ENCODE measurements at places on chromosomes 7 and 10.

DNA sequence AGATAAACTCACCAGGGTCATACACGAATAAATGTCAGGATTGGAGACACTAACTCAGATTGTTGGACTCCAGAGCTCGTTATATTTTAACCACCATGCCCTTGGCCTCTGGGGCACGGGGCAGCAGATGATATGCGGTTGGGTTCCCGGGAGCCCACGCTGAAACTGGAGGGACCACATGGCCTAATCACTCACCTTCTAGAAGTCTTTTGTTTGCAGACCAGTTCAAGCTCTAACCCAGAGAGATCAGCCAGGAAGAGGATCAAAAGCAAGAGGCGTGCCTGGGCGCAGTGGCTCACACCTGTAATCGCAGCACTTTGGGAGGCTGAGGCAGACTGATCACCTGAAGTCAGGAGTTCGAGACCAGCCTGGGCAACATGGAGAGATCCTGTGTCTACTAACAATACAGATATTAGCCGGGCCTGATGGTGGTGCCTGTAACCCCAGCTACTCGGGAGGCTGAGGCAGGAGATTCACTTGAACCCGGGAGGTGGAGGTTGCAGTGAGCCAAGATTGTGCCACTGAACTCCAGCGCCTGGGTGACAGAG is 42.6 kb upstream of the ECHDC3 start:
- DNase-seq = no peak

- DNase-seq = peak; percentile 85
These were observed 142.4 kb downstream of the CUBN start for GRCh38 chr10:16987206-16987621.

DNA sequence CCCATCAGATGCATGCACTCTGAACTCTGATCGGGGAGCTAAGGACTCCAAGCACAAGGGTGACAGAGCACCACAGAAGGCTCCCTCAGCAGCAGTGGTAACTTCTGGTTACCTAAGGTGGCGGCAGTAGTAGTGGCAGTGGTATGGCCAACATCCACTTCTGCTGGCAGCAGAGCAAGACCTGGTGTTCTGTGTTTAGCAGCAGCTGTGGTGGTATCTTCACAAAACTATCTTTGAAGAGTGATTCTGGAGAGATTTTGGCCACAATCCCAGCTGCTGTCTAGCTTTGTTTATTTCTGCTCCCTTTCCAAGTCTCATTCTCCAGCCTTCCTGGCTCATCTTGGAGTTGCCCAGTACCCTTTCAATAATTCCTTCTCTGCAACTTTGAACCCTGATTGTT is 102.4 kb upstream of the LRGUK start:
- DNase-seq = no peak

DNA sequence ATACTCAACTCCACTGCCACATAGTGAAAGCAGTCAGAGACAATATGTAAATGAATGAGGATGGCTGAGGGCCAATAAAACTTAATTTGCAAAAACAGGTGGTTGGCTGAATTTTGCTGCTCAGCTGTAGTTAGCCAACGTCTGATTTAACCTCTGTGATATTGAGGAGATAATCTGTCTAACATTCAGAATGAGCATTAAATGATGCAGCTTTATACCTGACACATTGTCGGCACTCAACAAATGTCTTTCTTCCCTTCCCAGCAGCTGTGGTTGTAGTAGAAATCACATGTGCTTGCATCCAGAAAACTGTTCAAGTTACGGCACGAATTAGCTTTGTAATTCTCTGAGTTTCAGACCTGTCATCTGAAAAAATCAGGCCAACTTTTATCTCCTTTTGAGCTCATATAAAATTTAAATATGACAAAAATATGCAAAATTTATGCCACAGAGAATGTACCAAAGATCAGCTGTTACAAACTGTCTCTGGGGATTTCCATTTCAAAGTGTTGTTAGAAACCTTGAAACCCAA is 1239.7 kb downstream of the GATA3 start:
- no peak for DNase-seq

DNA sequence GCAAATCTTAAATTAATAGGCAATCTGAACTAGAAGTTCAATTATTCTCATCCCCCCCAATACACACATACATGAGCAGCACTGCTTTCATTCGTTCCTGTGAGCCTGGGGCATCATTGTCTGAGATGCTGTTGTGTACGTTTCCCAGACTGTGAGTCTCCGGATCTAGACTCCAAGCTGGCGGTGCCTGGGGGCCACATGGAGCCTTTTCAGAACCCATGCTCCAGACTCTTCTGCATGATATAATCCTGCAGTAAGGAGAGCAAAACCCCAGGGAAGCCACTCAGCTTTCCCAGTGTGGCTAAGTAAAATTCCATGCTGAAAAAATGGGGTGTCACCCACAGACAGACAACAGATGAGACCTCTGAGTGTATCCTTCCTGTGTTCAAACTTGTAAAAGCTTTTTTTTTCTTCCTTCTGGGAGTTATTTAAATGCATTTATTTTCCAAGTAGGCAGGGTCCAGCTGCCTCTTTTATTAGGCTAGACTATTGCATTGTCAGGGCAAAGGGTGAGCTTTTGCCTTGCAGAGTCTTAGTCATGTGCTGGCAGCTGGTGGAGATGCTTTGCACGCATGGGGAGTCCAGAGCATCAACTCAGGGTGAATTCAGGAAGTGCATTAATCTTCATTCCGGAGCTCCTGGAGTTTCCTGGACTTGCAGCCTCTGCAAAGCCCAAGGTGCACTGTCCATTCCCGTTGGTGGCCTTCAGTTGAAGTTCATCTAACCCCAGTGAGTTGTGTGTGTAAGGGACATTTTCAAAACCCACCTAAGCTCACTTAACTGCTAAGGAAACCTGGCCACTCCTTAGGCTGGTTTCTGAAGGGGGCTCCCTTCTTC is 185.7 kb upstream of the ADO start:
- DNase-seq = peak; percentile 86

GRCh38 chr10:122140941-122141623 is 130.0 kb upstream of the BTBD16 start:
- peak; percentile 90 for DNase-seq

DNA sequence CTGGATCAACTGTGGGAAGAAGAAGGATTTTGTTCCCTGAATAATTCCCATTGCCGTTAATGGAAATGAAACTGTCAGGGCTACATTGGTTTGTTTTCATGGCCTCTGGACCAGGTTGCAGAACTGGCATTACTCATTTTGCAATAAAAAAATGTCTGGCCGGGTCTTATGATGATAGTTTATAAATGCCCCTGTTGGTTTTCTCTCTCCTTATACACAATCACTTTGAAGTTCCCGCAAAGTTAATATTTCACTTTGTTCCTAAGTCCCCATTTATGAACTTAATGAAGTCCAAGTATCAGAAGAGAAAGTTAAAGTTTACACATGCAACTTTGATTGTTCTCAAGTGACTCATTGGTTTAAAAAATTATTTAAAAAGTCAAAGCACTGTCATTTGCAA is 150.7 kb upstream of the PRR15 start:
- DNase-seq = no peak

- DNase-seq = no peak
These were observed 150.9 kb upstream of the FOXK1 start for GRCh38 chr7:4531236-4531635.

DNA sequence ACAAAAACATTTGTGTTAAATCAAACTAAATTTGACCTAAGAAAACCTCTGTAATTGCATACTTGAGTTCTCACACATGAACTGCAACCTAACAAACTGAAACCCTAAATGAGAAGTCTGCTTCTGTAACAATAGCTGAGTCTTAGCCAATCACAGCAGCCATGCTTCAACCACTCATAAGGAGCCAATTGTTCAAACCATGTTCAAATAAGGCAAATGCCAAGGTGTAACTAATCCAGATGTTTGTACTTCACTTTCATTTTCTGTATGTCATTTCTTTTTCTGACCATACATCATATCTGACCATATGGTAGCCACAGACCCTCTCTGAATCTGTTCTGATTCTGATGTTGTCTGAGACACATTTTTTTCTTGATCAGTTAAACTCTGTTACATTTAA is 47.5 kb upstream of the ANTXRL start:
- no peak for DNase-seq

- DNase-seq = no peak
These were observed 529.8 kb upstream of the C7orf33 start for GRCh38 chr7:148060724-148061123.

GRCh38 chr10:34854147-34854601 is 39.1 kb upstream of the PARD3 start:
- DNase-seq = peak; percentile 31

- no peak for DNase-seq
These were observed 146.1 kb downstream of the CHN2 start for GRCh38 chr7:29340696-29341095.

DNA sequence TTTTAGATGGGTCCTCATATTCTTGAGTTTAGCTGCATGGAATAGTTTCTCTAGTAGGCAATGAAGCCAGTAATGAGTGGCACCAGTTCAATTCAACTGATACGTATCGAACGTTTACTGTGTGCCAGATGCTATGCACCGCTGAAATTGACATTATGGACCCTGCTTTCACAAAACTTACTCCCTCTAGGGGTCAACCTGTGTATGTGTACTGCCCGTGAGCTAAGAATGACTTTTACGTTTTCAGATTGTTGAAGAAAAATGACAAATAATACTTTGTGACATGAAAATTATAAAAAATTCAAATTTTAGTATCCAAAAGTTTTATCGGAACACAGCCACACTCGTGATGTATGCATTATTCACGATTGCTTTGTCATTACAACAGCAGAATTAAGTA is 95.5 kb downstream of the ZMYND11 start:
- DNase-seq = peak; percentile 17

DNA sequence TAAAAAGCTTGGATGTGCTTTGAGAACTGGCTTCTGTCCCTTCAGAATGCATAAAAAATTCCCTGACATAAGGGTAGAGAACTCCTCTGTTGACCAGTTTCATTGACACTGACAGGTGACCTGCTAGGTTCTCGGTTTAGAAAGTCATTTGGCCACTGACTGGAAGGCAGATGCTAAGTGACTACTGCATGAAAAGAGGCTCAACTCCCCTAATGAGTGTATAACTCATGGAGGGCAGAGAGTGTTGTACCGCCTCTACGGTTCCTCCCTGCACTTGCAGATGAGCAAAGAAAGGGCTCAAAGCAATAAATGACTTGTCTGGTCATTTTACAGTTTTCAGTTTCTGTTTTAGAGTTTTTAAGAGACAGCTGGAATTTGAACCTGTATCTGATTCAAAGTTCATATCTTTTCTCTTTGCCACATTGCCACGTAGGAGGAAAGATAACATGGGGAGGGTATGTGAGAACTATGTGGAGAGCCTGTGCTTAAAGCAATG is 2.9 kb upstream of the FGL2 start:
- no peak for DNase-seq

DNA sequence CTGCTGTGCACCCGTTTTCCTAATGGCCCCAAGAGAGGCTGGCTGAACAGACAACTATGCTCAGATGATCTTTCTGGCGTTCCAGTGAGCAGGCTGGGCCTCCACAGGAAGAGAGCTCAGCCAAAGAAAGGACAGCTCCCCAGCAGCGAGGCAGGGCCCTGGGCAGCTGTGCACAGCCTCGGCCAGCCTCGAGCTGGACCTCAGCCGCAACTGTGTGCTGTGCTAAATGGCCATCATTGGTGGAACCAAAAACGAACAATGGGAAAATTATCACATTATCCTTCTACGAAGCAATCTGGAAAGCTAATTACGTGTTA is 97.5 kb downstream of the CTBP2 start:
- DNase-seq = peak; percentile 33

GRCh38 chr7:5218564-5219360 is 28.7 kb downstream of the WIPI2 start:
- no peak for DNase-seq

DNA sequence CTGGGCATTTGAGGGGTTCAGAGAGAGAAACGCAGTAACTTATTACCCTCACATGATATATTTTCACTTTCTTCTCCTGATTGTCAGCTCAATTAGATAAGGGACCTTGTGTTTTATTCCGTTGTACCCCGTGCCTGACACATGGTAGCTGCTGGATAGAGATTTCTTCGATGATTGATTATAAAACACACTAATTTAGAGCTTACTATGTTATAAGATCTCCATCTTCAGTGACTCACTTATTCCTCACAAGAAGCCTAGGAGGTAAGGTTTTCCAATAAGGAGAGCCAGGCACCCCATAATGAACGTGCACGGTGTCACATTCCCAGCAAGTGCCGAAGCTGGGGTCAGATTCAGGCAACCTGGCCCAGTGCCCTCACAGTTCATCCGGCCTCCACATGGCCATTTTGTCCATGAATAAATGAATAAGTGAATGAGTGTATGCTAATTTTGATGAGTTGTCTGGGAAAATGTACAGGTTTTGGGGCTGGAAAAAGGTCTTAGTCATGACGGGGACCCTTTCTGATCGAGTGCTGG is 138.1 kb upstream of the CDCA7L start:
- DNase-seq = peak; percentile 1

DNA sequence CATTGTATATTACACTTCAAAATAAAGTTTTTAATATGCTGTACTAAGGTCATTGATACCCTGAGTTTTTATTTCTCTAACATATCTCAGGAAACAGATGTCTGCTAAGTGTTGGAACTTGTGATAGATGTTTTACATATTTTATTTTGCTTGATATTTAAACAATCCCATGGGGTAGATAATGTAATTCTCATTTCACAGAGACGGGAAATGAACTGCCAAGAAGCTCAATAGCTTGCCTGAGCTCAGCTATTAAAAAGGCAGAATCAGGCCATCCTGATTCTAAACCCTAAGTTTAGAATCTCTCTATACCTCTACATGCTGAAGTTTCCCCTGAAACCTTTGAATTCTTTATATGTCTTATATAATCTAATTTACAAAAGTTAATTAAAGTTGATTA is 126.3 kb downstream of the LRRC18 start:
- no peak for DNase-seq

DNA sequence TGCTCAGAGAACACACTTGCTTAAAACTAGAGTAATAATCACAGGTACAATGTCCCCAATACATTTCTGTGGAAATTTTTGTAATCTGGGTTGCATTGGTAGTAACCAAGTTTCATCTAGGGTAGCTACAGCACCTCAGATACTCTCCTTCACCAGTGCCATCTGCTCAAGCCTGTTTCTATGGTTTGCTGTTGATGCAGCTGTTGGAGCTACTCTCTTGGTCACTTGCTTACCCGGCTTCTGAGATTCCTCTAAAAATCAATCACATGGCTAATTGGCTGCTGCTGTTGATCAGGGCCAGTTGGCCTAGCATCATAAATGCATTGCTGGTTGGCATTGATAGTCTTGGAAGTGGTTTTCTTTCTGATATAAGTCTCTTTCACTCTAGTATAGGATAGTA is 220.8 kb downstream of the BICC1 start:
- DNase-seq = no peak

DNA sequence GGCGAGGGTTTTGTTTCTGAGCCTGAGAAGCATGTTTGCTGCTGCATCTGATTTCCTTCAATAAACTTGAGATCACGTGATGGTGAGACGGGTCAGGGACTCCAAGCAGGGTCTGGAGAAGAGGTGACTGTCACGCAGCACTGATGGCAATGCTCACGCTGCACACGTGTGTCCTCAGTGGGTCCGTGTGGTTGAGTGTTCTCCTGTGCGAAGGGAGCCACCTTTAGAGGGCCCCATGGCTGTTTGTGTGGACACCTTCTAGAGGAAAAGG is 100.4 kb downstream of the WDR37 start:
- DNase-seq = no peak

- DNase-seq = no peak
These were observed 273.0 kb downstream of the GRM8 start for GRCh38 chr7:126979722-126980121.

- DNase-seq = peak; percentile 36
These were observed 34.6 kb downstream of the KCNMA1 start for GRCh38 chr10:77602913-77603533.

GRCh38 chr7:83832009-83832408 is 183.1 kb upstream of the SEMA3E start:
- DNase-seq = no peak

GRCh38 chr10:127996586-127996985 is 89.7 kb downstream of the PTPRE start:
- no peak for DNase-seq

GRCh38 chr10:119502618-119503155 is 39.8 kb downstream of the RGS10 start:
- DNase-seq = no peak
